Kidney (tissue), 22 donors: ENCODE measurements at places on chromosomes 5 and 9.

DNA sequence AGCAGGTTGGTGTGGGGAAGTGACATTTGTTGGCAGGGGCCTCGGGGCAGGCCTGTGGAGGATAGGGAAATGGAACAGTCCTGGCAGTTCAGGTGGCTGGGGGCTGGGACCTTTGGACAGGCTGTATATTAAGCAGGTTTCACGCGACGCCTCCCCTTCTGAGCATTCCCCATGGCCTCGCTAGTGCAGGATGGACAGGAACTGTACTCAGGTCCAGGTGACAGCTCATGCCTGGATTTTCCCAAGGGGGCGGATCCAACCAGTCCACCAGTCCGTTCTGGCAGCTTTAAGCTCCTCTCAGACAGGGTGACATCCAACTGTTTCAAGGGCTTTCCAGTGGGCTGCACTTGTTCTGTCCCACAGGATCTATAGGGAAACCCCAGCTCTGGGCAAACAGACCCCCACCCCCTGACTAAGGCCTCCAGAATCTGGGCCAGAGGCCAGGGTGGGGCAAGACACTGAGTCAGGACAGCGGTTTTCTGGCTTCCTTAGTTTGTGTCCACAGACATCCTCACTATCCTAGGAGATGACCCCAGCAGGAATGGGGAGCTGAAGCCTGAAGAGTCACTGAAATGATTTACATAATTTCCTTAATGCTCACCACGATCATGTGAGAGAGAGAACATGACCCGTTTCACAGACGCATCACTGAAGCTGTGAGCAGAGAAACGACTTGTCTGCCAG, 20.9 kb downstream of the CSF2 start:
- no peaks in the 10 kb centered on the region for H3K4me1 ChIP-seq
- H3K36me3 ChIP-seq = no peaks in the 10 kb centered on the region
- no peaks in the 10 kb centered on the region for H3K27me3 ChIP-seq
- H3K27ac ChIP-seq = no peak overlapping the region

DNA sequence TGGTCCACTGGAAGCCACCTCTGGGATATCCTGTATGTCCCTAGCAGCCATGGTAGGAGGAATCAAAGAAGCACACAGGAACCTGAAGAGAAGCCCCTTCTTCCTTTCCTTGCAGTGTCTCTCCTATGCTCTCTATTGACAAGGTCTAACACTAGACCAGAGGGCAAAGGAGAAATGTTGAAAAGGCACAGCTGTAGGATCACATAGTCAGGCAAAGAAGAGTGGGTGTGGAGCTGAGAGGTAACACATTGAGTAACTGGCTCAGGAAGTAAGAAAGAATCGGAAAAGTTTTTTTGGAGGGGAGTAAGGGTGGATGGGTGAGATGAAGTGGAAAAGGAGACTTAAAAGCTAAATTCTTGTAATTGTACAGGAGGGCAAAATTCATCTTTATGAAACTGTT, 100.1 kb downstream of the FOCAD start:
- H3K4me1 ChIP-seq = no peaks in the 10 kb centered on the region
- no peak for DNase-seq
- H3K27ac ChIP-seq = no peak overlapping the region
- H3K36me3 ChIP-seq = no peaks in the 10 kb centered on the region
- no peak overlapping the region for H3K4me3 ChIP-seq

DNA sequence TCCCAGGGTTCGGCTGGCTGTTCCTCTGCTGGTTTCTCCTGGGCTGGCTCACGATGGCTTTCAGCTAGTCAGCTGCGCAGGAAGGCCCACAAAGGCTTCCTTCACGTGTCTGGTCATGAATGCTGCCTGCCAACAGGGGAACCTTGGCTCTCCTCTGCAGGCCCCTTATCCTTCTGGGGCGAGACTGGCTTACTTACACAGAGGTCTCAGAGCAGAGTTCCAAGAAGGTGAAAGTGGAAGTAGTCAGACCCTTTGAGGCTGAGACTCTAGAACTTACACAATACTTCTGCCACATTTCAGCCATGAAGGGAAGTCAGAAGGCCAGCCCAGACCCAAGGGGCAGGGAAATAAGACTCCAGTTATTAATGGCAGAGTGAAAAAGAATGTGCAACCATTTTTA, 99.5 kb downstream of the LHFPL2 start:
- peaks cover 8% of the 10 kb centered on the region for H3K4me1 ChIP-seq
- no peak overlapping the region for H3K4me3 ChIP-seq
- H3K36me3 ChIP-seq = no peaks in the 10 kb centered on the region
- H3K27me3 ChIP-seq = no peaks in the 10 kb centered on the region
- DNase-seq = no peak

- no peak overlapping the region for H3K27ac ChIP-seq
- no peaks in the 10 kb centered on the region for H3K4me1 ChIP-seq
- no peaks in the 10 kb centered on the region for H3K36me3 ChIP-seq
- H3K4me3 ChIP-seq = peak overlapping the region; percentile 41
These were observed 193.0 kb downstream of the MELK start for GRCh38 chr9:36765468-36766341.

DNA sequence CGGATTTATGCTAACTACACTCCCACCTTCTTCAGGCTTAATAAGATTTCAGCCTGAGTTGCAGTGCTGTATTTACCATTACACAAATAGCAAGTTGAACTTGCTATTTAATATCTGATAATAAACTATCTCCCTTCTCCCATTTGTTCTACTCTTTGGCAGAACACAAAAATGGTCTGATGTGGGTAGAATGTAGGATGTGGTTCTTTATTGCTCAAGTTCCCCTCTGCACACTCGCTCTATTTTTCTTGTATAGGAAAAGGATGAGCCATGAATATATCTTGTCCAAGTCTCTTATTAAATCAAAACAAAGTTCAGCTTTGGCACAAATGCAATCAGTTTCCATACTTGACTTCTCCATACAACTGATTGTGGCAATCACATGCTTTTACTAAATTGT, 37.2 kb upstream of the KIF2A start:
- no peak overlapping the region for H3K4me3 ChIP-seq
- no peaks in the 10 kb centered on the region for H3K27me3 ChIP-seq
- no peaks in the 10 kb centered on the region for H3K4me1 ChIP-seq
- H3K27ac ChIP-seq = no peak overlapping the region

GRCh38 chr9:97447001-97447400, 35.1 kb downstream of the TDRD7 start:
- H3K36me3 ChIP-seq = no peaks in the 10 kb centered on the region
- H3K4me3 ChIP-seq = no peak overlapping the region
- DNase-seq = no peak
- H3K27me3 ChIP-seq = no peaks in the 10 kb centered on the region
- no peaks in the 10 kb centered on the region for H3K4me1 ChIP-seq

GRCh38 chr5:72848474-72849428, 32.3 kb downstream of the TNPO1 start:
- peak overlapping the region; percentile 86 for H3K4me3 ChIP-seq
- H3K27ac ChIP-seq = peak overlapping the region; percentile 89
- no peaks in the 10 kb centered on the region for H3K27me3 ChIP-seq
- DNase-seq = peak; percentile 85
- H3K36me3 ChIP-seq = no peaks in the 10 kb centered on the region

DNA sequence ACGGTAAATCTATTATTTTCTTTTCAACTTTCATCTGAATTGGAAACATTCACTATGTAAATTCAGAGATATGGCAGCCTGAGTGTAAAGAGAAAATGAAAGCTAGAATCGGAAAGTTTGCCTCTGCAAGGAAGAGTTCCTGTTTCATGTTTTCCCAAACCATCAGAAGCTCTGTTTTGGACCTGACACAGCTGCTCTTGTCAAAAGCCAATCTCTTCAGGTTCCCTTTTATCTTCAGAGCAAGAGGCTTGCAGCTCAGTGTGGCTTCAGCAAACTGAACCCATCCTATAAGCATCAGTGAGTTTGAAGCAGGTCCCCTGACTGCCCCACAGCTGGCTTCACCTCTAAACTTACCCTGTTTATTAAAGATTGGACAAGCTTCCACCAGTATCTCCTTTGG, 1099.7 kb downstream of the DTWD2 start:
- H3K27me3 ChIP-seq = no peaks in the 10 kb centered on the region
- no peaks in the 10 kb centered on the region for H3K4me1 ChIP-seq
- H3K4me3 ChIP-seq = peak overlapping the region; percentile 39
- DNase-seq = peak; percentile 4
- no peaks in the 10 kb centered on the region for H3K36me3 ChIP-seq
- no peak overlapping the region for H3K27ac ChIP-seq

GRCh38 chr9:98255061-98255577, 330 bp downstream of the TBC1D2 start:
- DNase-seq = no peak
- H3K27ac ChIP-seq = peak overlapping the region; percentile 16
- H3K4me1 ChIP-seq = peaks cover 6% of the 10 kb centered on the region
- no peaks in the 10 kb centered on the region for H3K36me3 ChIP-seq
- H3K4me3 ChIP-seq = peak overlapping the region; percentile 83

GRCh38 chr5:121913418-121913817, 48.4 kb upstream of the SRFBP1 start:
- no peaks in the 10 kb centered on the region for H3K4me1 ChIP-seq
- DNase-seq = no peak
- H3K27ac ChIP-seq = no peak overlapping the region

GRCh38 chr5:102049517-102049916, 246.6 kb downstream of the SLCO4C1 start:
- H3K36me3 ChIP-seq = no peaks in the 10 kb centered on the region
- no peaks in the 10 kb centered on the region for H3K27me3 ChIP-seq
- H3K4me1 ChIP-seq = no peaks in the 10 kb centered on the region

- no peak overlapping the region for H3K27ac ChIP-seq
- no peaks in the 10 kb centered on the region for H3K4me1 ChIP-seq
- DNase-seq = no peak
- no peaks in the 10 kb centered on the region for H3K27me3 ChIP-seq
- peak overlapping the region; percentile 62 for H3K4me3 ChIP-seq
These were observed 40.4 kb upstream of the APC start for GRCh38 chr5:112697322-112697721.

GRCh38 chr5:66467564-66467963, 128.6 kb upstream of the MAST4 start:
- no peak overlapping the region for H3K27ac ChIP-seq
- H3K27me3 ChIP-seq = no peaks in the 10 kb centered on the region
- no peak overlapping the region for H3K4me3 ChIP-seq
- no peak for DNase-seq
- no peaks in the 10 kb centered on the region for H3K36me3 ChIP-seq
- H3K4me1 ChIP-seq = no peaks in the 10 kb centered on the region

GRCh38 chr5:133910571-133910970, 57.9 kb downstream of the C5orf15 start:
- no peaks in the 10 kb centered on the region for H3K27me3 ChIP-seq
- no peak for DNase-seq
- H3K4me3 ChIP-seq = no peak overlapping the region
- H3K27ac ChIP-seq = no peak overlapping the region

- DNase-seq = peak; percentile 90
- no peaks in the 10 kb centered on the region for H3K36me3 ChIP-seq
- H3K27ac ChIP-seq = no peak overlapping the region
- no peaks in the 10 kb centered on the region for H3K4me1 ChIP-seq
- H3K4me3 ChIP-seq = no peak overlapping the region
- no peaks in the 10 kb centered on the region for H3K27me3 ChIP-seq
These were observed 34.5 kb upstream of the MED27 start for GRCh38 chr9:132114102-132114707.

DNA sequence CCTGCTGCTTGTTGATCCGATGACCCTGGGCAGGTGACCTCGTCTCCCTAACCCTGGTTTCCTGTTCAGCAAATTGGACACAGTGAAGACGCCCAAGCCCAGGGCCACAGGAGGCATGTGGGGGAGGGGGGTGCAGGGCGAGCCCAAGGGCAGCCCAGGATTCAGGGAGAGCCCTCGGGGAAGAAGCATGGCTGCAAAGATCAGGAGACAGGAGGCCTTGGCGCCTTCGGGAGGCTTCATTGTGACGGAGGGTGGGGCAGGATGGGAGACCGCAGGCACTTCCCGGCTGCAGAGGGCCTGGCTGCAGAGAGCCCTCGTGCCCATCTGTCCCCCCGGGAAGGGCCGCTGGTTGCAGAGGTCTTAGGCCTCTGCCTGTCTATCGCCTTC, 6.2 kb downstream of the ASS1 start:
- H3K27ac ChIP-seq = peak overlapping the region; percentile 85
- DNase-seq = no peak
- no peaks in the 10 kb centered on the region for H3K27me3 ChIP-seq

DNA sequence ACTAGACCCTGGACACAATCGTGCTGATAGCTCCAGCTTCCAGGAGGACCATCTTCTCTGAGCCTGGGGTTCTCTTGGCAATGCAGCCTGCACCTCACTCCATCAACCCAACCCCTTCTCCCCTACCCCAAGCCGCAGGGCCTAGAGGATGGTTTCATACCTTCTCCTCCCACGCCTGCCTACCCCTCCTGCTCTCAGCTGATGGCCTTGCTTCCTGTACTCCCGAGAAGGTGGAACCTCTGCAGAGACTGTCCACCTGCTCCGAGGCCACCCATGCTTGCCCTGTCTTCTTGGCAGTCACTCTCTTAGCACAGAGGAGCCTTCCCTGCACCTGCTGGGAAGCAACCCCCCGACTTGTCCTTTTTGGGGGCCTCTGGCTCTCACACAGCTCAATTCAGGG, 241.9 kb downstream of the IRX2 start:
- H3K27me3 ChIP-seq = no peaks in the 10 kb centered on the region
- DNase-seq = no peak
- no peak overlapping the region for H3K27ac ChIP-seq

DNA sequence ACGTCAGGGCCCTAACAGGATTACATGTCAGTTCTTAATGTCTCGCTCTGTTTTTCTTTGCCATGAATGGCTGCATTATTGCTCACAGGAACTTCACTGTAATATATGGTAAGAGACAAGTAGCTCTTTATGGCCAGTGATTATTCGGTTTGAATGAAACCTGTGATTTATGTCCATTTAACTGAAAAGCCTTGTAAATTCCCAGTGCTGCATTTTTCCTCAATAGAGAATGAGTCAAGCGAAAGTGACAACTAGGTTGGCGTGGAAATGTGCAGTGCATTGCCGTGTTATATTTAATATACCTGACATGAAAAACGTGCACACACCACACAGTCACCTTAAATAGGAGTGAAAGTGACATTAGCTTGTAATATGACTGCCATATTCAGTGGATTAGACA, 163.1 kb downstream of the PBX3 start:
- H3K36me3 ChIP-seq = no peaks in the 10 kb centered on the region
- no peak for DNase-seq
- no peaks in the 10 kb centered on the region for H3K27me3 ChIP-seq
- no peak overlapping the region for H3K27ac ChIP-seq
- no peak overlapping the region for H3K4me3 ChIP-seq
- no peaks in the 10 kb centered on the region for H3K4me1 ChIP-seq

- peaks cover 10% of the 10 kb centered on the region for H3K27me3 ChIP-seq
- H3K4me1 ChIP-seq = no peaks in the 10 kb centered on the region
- H3K36me3 ChIP-seq = no peaks in the 10 kb centered on the region
- peak; percentile 44 for DNase-seq
- no peak overlapping the region for H3K4me3 ChIP-seq
These were observed 29.4 kb upstream of the TTLL11 start for GRCh38 chr9:122122468-122122867.

GRCh38 chr9:26462751-26463150, 429.9 kb downstream of the CAAP1 start:
- no peaks in the 10 kb centered on the region for H3K4me1 ChIP-seq
- no peak for DNase-seq
- no peak overlapping the region for H3K4me3 ChIP-seq
- H3K36me3 ChIP-seq = no peaks in the 10 kb centered on the region
- H3K27ac ChIP-seq = no peak overlapping the region
